B cell (primary cell): ENCODE measurements at places on chromosomes 5 and 9. TPM values are rescaled to one million over a fixed set of nuclear protein-coding genes. Genes with fewer than 3 reads are reported as not detected.

RGS7BP gene
- polyA plus RNA-seq: not detected in 2 replicates

CDX1 gene
- not detected in 2 replicates for polyA plus RNA-seq

CNTFR gene
- not detected in 2 replicates for polyA plus RNA-seq

PCDH12 gene
- 0.01 TPM in 1 of 2 replicates, not detected in the other for polyA plus RNA-seq

FOXD4L5 gene
- polyA plus RNA-seq: not detected in 2 replicates

CAVIN4 gene
- polyA plus RNA-seq: 0.07 TPM in 1 of 2 replicates, not detected in the other

NR4A3 gene
- polyA plus RNA-seq: 2.5 and 15.7 TPM in 2 replicates

SPATA31E1 gene
- polyA plus RNA-seq: not detected in 2 replicates

NXNL2 gene
- 0.37 TPM in 1 of 2 replicates, not detected in the other for polyA plus RNA-seq

SPRY4 gene
- polyA plus RNA-seq: 0.04 and 0.06 TPM in 2 replicates

FASTKD3 gene
- 2.7 and 6.6 TPM in 2 replicates for polyA plus RNA-seq

OTP gene
- polyA plus RNA-seq: 0.03 TPM in 1 of 2 replicates, not detected in the other

OR1J1 gene
- polyA plus RNA-seq: not detected in 2 replicates

NSG2 gene
- not detected in 2 replicates for polyA plus RNA-seq

ANKDD1B gene
- 0.06 and 0.30 TPM in 2 replicates for polyA plus RNA-seq

YTHDC2 gene
- 8.6 and 14.9 TPM in 2 replicates for polyA plus RNA-seq

HDHD3 gene
- polyA plus RNA-seq: 22.7 and 36.3 TPM in 2 replicates

NCBP1 gene
- 8.1 and 19.5 TPM in 2 replicates for polyA plus RNA-seq

FOXD4L3 gene
- not detected in 2 replicates for polyA plus RNA-seq

SH3RF2 gene
- 0.03 TPM in 1 of 2 replicates, not detected in the other for polyA plus RNA-seq

NOL8 gene
- polyA plus RNA-seq: 19.9 and 33.1 TPM in 2 replicates

CEL gene
- 0.51 and 0.75 TPM in 2 replicates for polyA plus RNA-seq
